Caudate nucleus (tissue), 63 donors: ENCODE measurements at places on chromosomes 16 and 17.

- no peak for DNase-seq
These were observed 13.8 kb upstream of the ABCC3 start for GRCh38 chr17:50620858-50621257.

- no peak for DNase-seq
These were observed 373.7 kb downstream of the SOX9 start for GRCh38 chr17:72494566-72494965.

- no peak for DNase-seq
These were observed 439.2 kb upstream of the SOX9 start for GRCh38 chr17:71681427-71682173.

- DNase-seq: no peak
These were observed 663 bp downstream of the PRR35 start for GRCh38 chr16:560701-561412.

- no peak for DNase-seq
These were observed 65.4 kb upstream of the ZFHX3 start for GRCh38 chr16:73113336-73113735.

GRCh38 chr16:86566966-86567700, 504 bp downstream of the FOXC2 start:
- DNase-seq: no peak

DNA sequence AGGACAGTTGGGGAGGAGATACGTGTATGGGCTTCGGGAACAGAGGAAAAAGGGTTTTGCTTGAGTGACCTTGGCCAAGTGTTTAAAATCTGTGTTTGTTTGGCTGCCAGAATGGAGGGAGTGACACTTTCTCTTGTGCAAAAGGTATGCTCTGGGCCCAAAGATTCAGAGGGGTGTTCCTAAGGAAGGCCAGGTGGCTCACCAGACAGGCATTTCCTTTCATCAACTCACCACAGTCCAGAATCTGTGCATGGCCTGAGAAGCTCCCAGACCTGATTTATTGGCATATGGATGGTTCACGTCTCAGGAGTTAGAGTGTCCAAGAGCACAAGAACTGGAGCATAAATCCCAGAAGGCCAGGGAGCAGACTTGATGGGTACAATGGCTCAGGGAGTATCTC, 53.4 kb upstream of the NLK start:
- DNase-seq: no peak
